ENCODE measurements at places on chromosomes 1 and 21. TPM values are rescaled to one million over a fixed set of nuclear protein-coding genes. Genes with fewer than 3 reads are reported as not detected.

WNT3A gene
- total RNA-seq, result not detected

CD1E gene
- total RNA-seq, result not detected

ELAVL4 gene
- not detected for total RNA-seq

OLFML3 gene
- 300 TPM for total RNA-seq

SIPA1L2 gene
- total RNA-seq, result 0.44 TPM

GPR89A gene
- 65.1 TPM for total RNA-seq

CACHD1 gene
- 2.8 TPM for total RNA-seq

ACKR1 gene
- total RNA-seq, result not detected

KRTCAP2 gene
- total RNA-seq, result 88.1 TPM

BEND5 gene
- total RNA-seq, result not detected

MYCL gene
- total RNA-seq, result 0.37 TPM

OR6Y1 gene
- total RNA-seq, result not detected

KCNN3 gene
- total RNA-seq, result under 0.01 TPM

AMY1A gene
- not detected for total RNA-seq

SLC1A7 gene
- 0.12 TPM for total RNA-seq

FCGR1A gene
- not detected for total RNA-seq

RPE65 gene
- not detected for total RNA-seq

WNT4 gene
- total RNA-seq, result 0.50 TPM

ADGRB2 gene
- 6.1 TPM for total RNA-seq

KCNJ10 gene
- total RNA-seq, result not detected

SPTA1 gene
- total RNA-seq, result not detected

C1orf105 gene
- total RNA-seq, result not detected

HOOK1 gene
- total RNA-seq, result under 0.01 TPM

LCE1C gene
- total RNA-seq, result not detected

ZNF695 gene
- total RNA-seq, result 2.2 TPM

SLAMF9 gene
- not detected for total RNA-seq

ANKRD45 gene
- total RNA-seq, result 1.1 TPM

Data from uterine smooth muscle cell (primary cell).